ENCODE measurements at places on chromosomes 3 and 15.

DNA sequence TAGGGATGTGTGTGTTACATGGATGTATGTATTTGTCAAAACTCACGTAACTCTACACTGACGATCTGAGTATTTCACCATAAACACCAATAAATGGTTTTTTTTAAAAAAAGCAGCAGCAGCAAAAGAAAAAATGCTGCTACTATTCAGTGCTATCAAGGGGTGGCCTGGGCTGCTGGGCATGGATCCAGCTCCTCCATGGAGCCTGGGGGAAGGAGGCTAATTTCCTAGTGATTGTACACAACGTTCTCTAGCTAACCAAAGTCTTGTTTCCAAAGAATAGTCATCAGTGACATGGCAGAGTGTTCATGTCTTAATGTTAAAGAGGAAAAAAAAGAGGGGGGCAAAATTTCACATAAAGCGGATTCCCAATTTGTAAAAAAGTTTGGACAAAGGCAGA is 29.0 kb downstream of the POMGNT2 start:
- no peak for DNase-seq

DNA sequence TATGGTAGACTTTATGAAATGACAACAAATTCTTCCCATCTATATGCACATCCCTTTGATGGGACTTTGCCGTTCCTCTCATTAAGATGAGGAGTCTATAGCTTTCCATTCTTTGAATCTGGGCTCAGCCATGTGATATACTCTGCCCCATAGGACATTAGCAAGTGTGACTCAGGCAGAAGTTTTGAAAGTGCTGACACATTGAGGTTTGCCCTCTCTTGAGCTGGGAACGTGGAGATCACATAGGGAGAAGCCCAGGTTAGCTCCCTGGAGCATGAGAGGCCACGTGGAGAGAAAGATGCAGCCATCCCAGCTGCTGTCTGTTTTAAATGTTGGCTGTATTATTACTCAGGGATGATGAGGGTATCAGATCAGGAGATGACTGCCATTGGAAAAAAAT is 67.7 kb upstream of the OXTR start:
- DNase-seq = no peak

DNA sequence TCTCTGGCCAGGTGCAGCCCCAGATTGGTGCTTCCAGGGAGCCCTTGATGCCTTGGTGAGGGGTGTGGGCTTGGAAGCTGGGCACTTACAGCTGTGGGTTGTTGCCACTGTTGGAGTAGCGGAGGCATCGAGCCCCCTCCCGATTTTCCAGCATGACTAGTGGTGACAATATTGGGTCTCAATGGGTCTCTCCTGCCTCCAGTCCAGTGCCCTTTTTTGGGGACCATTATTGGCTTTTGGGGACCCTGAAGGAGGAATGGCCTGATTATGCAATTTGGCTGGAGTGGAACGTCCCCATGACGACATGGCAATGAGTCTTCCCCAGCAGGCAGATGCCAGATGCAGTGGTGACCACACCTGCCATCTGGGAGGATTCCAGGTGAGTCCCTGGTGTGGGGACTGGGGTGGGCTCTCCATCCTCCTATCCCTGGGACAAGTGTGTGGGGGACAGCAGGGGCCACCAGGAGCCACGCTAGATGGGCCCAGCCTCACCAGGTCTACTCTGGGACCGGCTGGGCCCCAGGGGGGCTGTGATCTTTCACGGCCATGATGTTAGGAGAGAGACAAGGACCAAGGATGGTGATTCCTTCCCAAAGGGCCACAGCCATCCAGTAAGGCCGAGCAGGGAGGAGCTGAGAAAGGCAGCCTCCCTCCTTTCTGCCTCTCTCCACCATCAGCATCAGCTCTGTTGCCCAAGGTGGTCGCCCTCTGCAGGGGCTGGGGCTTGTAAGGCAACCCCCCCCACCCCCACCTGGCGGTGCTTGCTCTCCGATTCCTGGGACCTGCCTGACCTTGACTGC is 196.8 kb downstream of the GOLGA6L6 start:
- DNase-seq = no peak

DNA sequence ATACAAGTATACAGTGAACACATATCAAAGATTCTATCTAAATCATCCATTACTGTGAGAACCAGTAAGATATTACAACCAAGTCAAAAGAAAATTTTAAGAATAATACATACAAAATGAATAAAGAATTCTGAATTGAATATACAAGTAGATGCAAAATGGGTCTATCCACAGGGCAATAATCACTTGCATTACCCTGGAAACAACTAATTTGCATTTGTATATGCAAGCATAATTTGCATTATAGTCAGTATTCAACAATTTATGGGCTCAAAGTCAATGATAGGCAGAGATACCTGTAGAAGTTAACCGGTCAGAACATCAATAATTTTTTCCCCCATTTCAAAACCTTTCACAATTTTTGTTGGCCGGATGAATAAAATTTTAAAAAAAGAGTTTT is 512.2 kb upstream of the ALCAM start:
- DNase-seq = no peak

DNA sequence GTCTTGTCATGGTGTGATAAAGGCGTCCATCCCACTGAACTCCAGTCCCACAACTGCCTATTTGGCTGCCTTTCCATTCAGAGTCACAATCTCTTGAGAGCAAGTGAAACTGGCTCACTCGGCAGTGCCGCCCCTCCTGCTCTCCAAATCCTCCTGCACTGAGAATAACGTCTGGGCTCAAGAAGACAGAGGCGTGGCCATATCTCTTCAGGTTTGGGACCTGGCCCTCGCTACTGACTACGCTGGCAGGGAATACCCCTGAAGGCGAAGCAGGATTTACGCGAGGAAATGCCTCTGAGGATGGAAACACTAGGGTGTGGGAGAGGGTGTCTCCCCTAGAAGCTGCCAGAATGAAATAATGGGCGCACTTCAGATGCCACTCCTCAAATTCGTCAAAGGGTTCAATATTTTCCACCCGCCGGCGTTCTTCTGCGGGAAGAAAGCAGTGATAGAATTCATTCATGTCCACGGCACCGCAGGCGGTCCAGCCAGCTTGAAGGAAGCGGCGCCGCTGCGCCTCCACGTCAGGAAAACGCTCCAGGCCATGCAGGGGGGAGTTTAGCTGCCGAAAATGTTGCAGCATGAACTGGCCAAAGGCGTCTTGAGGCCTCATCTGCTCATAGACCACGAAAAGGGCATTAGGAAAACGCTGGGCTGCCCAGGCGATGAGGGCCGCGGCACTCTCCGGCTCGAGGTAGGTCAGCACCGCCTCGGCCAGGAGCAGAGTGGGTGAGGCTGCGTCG is 985 bp downstream of the LCMT2 start:
- no peak for DNase-seq

GRCh38 chr3:160331127-160331937 is 67.7 kb downstream of the IFT80 start:
- no peak for DNase-seq
